ENCODE measurements at places on chromosomes 1 and 21.

DNA sequence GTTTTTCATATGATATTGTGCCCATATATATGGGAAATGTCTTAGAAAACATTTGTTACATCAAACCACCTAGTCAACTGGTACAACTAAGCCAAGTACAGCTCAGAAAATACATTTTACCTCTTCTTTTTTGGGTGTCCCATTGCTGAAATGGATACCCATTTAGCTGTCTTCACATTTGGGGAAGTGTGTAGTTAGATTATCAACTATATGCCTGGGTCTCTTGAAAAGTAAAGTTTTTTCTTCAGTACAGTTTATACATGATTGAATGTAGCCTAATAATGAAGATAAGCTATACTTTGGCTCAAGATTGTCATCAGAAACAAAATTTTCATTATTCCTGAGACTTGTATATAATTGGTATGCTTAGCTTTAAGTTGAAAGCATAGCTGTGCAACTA is 2.0 kb downstream of the AGO3 start:
- no peak for DNase-seq

DNA sequence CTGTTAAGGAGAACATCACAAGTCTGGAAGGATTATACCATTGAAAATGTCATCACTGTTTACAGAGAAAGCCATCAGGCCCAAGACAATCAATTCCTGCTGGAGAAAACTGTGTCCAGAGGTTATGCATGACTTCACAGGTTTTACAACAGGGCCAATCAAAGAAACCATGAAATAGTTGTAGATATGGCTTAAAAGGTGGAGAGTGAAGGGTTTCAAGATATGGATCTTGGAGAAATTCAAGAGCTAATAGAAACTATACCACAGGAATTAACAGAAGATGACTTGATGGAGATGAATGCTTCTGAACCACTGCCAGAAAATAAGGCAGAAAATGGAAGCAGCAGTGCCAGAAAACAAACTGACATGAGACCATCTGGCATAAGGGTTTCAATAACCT is 30.2 kb downstream of the USP1 start:
- DNase-seq: no peak

GRCh38 chr1:18132022-18132710 is 24.6 kb downstream of the IGSF21 start:
- no peak for DNase-seq

GRCh38 chr1:155983191-155984024 is 5.1 kb upstream of the ARHGEF2 start:
- DNase-seq: no peak

GRCh38 chr1:60935599-60936110 is 146.7 kb upstream of the NFIA start:
- DNase-seq: no peak

- DNase-seq: no peak
Observed at GRCh38 chr1:3454811-3455618, 550 bp downstream of the ARHGEF16 start.

DNA sequence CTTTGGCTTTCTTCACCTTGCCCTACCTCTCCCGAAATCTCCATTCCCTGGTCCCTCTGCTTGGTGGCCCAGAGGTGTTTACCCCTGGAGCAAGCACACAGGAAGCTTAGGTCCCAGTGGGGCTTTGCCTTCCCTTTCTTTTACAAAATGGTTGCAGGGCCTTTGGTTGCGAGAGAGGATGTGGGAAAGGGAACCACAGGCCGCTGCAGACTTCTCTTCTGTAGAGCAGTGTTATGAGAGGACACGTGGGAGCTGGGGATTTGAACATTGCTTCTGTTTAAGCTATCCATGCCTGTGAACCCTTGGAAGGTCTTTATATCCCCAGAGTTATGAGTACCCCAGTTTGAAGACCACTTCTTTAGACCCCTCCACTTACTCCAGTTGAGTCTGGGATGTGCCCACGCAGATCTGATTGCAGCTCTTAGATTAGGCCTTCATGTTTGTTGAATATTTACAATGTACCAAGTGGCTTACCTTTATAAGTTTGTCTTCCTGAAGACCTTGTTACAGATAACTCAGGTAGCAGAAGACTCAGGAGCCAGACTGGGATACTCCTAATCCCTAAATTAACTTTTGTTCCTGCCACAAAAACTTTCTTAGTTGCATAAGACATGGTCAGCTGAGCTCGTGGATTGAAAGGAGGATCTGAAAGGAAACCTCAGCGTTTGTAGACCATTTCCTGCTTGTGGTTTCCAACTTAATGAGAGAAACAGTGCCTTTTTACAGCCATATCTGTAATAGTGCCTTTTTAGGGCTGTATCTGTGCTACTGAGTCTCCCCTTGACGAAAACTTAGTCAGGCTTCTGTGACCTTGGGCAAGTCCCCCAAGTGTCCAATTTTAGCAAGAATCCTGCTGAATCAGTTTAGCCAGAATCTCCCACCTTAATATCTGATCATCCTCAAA is 21.9 kb upstream of the IVNS1ABP start:
- peak; percentile 17 for DNase-seq

DNA sequence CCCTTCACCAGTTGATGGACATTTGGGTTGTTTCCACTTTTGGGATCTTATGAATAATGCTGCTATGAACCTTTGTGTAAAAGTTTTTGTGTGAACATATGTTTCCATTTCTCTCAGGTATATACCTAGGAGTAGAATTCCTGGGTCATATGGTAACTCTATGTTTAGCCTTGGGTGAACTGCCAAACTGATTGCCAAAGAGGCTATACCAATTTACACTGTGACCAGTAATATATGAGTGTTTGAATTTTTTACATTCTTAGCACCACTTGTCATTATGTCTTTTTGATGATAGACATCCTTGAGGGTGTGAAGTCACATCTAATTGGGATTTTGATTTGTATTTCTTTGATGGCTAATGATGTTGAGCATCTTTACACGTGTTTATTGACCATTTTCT is 290.1 kb downstream of the DUSP10 start:
- DNase-seq: no peak

GRCh38 chr1:189374816-189375215 is 1102.8 kb downstream of the BRINP3 start:
- DNase-seq: no peak

- DNase-seq: no peak
Observed at GRCh38 chr1:61640531-61641530, 84.1 kb downstream of the TM2D1 start.

DNA sequence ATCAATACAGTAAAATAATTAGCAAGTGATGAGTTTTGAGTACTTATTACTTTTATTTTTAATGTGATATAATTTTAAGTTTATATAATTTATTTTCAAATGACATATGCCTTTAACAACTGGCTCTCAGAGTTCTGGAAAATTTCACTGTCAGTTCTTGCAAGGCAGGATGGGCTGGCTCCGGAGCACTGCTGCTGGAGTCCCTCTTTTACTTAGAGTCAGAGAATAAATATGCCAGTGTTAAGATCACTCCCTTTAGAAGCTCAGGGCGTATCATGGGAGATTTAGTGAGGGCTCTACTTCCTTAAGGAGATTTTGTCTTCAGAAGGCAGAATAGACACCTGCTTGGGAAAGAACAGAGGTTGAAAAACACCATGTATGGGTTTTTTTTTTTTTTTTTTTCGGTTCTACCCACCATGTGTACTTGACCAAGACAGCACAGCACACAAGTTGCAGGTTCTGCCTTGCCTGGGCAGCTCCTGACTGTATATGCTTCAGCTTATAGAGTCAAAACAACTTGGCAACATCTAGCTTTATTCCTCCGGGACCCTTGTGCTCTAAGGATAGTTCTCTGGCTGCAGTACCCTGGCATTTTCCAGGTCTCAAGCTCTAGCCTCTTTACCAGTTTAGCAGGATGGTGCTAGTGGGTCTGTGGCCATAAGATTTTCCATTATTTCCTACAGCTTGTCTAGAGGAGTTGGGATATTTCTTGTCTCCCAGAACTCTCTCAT is 29.7 kb upstream of the FMOD start:
- no peak for DNase-seq
